ENCODE measurements at places on chromosomes 12 and 14.
A peak's percentile ranks its signal among the peaks of the same experiment; 100 is the strongest.

GRCh38 chr12:20625531-20625930 lies 69.6 kb upstream of the SLCO1C1 start:
- DNase-seq = no peak

DNA sequence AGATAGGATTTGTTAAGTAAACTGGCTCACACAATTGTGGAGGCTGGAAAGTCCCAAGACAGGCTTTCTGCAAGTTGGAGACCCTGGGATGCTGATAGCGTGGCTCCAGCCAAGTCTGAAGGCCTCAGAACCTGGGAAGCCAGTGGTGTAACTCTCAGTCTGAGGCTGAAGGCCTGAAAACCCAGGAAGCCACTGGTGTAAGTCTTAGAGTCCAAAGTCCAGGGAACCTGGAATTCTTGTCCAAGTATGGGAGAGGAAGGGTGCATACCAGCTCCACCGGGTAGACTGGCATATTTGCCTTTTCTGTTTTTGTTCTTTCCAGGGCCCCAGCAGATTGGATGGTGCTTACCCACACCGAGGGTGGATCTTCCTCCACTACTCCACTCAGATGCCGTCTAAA lies 18.1 kb downstream of the GMFB start:
- no peak for DNase-seq

- no peak for DNase-seq
These were observed 19.3 kb downstream of the TSHR start for GRCh38 chr14:80974679-80975078.

- DNase-seq = no peak
These were observed 176.0 kb downstream of the DACT1 start for GRCh38 chr14:58813745-58814144.

DNA sequence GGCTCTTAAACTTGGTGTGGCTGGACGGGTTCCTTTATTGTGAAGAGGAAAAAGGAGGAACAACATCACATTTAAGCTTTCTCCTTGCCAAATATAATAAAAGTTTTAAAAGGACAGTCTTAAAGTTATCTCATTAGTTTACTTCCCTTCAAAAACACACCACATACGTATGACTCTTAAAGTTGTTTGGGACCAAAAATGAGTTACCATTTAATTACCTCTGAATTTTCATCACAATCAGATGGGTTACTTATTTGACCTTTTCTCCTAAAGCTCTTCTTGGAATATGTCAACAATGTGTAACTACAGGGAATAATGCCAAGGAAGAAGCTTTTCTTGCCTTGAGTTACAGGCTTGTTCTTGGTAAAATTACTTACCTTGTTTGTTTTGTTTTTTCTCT lies 16.4 kb downstream of the RAB21 start:
- no peak for DNase-seq

- peak; percentile 47 for DNase-seq
These were observed 29.4 kb upstream of the STAC3 start for GRCh38 chr12:57280211-57281062.

DNA sequence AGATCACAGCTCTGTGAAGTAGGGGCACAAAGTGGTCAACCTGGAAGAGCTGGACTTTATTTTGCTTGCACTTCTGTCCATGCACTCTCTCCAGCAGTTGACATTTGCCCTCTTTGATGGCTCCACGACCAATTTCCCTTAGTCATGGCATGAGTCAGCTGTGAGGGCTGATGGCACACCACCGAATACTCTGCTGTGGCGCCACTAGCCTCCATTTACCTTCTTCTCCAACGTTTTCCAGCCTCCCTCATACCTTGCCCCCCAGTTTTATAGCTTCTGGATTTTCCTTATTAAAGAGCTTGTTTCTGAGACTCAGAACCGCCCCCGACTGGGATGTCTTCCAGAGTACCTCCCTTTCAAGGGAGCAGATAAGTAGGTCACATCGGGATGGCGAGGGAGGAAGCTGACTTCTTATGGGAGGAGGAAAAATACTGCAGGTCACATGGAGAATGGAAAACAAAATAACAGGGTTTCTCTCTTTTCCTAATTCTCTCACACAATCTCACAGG lies 17.6 kb downstream of the NINJ2 start:
- no peak for DNase-seq

DNA sequence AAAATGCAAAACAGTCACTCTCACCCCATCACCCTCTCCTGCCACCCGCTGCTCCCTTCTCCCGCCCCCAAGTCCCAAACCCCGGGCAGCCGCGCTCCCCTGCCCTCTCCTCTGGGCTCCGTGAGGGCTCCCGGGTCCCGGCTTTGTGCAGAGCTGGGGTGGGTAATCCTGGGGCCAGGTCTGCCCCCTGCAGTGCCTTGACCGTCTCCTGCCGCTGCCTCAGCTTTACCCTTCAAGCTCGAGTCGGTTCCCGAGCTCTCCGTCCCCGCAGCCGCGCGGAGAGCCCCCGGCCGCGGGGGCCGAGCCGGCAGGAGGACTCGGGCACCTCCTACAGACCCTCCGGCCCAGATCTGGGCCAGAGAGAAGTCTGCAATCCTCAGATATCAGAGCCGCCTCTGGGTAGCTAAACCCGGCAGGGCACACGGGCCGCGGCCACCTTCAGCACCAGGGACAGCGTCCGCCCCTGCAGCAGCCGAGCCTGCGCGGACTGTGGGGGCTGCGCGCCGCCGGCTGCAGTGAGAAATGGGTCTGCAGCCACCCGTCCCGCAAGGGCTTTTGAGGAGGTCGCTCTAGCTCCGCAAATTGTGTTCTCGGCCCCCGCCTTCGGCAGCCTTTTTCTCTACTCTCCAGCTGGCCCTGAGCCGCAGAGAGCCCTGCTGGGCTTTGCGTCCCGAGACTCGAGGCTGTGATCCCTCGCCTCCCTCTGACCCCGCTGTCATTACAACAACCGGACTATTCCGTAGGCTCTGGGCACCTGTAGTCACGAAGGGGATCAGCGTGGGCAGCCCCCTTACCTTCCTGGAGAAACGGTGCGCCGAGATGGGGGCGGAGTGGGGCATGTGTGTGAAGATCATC lies 1.2 kb downstream of the PRMT8 start:
- DNase-seq = no peak

- DNase-seq = no peak
These were observed 26.7 kb downstream of the C12orf75 start for GRCh38 chr12:105357162-105357691.

GRCh38 chr12:54411391-54412241 lies 7.5 kb downstream of the ITGA5 start:
- DNase-seq = peak; percentile 61

DNA sequence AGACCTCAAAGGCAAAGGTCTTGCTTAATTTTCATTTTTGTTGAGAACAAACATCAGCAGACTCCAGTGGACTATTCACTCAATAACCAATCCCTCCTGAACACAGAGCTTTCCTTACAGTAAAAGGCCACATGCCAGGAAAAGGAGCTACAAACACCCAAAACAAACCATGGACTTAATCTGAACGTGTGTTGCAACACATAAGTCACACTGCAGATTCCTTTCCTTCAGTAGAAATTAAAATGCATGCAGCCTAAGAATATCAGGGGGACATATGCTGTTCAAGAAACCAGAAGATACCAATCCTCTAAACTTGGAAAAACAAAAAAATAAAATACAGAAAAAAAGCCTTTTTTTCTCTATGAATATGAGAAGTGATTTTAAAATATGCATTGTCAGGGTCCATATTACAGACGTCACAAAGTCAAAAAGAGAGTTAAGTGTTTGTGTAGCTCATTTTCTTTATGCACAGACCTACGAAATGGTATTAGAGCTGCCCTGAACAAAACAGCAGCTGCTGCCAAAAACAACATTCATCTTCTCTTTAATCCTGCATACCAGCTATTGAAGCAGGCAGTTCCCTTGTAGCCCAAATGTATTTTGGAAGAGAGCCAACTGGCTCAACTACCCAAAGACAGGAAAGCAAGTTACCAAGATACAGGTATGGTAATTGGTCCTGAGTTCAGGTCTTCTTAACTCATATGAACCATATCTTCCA lies 26.2 kb downstream of the KITLG start:
- DNase-seq = no peak

- DNase-seq = no peak
These were observed 113.6 kb downstream of the CHST11 start for GRCh38 chr12:104570174-104570907.
